GM23248 (cell line): ENCODE measurements at places on chromosomes 12 and 14. TPM values are rescaled to one million over a fixed set of nuclear protein-coding genes. Genes with fewer than 3 reads are reported as not detected.

CCDC177 gene
- not detected in 2 replicates for total RNA-seq

IFNG-AS1 gene
- not detected in 2 replicates for total RNA-seq

FERMT2 gene
- total RNA-seq: 217 and 256 TPM in 2 replicates

KRT78 gene
- not detected in 2 replicates for total RNA-seq

GRCh38 chr14:102646615-102647014, 54.2 kb downstream of the RCOR1 start:
- no peaks in the 10 kb centered on the region for H3K27me3 ChIP-seq
- no peaks in the 10 kb centered on the region for H3K36me3 ChIP-seq
- DNase-seq: no peak
- peaks cover 39% of the 10 kb centered on the region for H3K4me1 ChIP-seq

DNA sequence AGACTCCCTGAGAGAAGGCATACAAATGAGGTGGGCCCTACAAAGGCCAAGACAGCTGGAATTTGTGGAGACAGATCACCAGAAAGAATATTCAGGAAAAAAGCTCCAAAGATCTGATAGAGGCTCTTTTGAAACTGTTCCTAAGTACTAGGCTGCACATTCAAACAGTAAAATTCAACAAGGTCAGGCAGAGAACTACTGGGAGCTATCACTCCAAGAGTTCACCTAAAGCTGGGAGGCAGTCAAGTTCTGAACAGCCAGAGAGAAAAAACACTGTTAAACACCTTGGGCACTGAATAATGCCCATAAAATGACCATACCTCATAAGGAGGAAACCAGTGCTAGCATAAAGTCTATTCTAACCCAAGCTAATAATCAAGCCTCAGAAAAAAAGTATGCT, 28.6 kb downstream of the MED13L start:
- H3K4me3 ChIP-seq: no peak overlapping the region
- DNase-seq: no peak
- peaks cover 13% of the 10 kb centered on the region; the same call in 1 of the 2 replicates for H3K4me1 ChIP-seq
- H3K27me3 ChIP-seq: no peaks in the 10 kb centered on the region

DNA sequence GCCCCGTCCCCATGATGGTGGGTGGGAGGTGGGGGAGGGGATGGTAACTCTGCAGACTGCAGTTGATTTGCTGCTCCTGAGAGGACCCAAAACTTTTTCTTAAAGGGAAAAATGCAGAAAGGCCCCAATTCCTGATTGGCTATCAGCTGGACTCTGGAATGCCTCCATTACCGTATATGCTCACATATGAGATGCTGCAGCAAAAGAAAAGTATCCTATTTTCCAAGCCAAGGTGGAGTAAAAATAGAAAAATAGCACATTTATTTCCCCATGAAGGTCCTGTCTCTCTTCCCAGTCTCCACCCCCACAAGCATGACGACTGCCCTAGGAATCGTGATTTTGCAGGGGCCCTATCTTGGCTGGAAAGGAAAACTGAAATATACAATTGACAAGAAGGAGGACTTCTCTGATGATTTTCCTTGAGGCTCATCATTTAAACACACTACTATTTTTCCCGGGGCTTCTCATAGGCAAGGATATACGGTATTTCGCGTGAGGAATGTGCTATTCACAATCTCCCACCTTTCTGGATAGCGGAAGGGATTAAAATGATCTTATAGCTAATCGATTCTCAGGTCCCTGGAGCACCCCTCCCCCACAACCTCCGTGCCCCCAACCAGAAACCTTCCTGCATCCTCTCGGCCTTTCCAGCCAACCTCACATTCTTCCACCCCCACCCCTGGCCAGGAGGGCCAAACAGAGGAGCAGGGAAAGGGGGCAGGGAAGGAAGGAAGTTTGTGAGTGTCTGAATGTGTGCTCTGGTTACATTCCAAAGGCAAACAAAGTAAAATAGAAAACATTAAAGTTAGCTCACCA, 138.9 kb upstream of the CCND2 start:
- H3K36me3 ChIP-seq: no peaks in the 10 kb centered on the region
- no peak overlapping the region for H3K27ac ChIP-seq
- H3K4me3 ChIP-seq: no peak overlapping the region
- DNase-seq: no peak

DNA sequence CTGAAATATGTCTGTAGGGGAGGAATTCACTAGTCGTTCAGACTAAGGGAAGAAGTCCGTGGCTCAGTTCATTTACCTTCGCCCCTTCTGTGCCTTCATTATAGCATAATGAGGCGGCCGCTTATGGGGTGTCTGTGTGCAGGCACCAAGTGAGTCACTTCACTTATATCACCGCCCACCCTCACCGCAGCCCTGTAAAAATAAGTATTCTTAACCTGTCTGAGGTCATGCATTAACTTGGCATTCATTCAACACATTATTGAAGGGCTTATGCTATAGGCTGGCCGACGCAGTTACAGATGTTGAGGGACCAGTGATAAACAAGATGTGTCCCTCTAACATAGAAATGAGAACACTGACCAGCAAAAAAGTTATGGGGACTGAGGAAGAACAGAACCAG, 47.7 kb upstream of the PTCSC3 start:
- peaks cover 8% of the 10 kb centered on the region; the same call in 1 of the 2 replicates for H3K27me3 ChIP-seq
- H3K27ac ChIP-seq: no peak overlapping the region
- no peaks in the 10 kb centered on the region for H3K4me1 ChIP-seq
- no peak for DNase-seq
- no peak overlapping the region for H3K4me3 ChIP-seq

- H3K4me3 ChIP-seq: no peak overlapping the region
- H3K27ac ChIP-seq: no peak overlapping the region
- DNase-seq: no peak
- H3K4me1 ChIP-seq: peaks cover 17% of the 10 kb centered on the region
These were observed 2.8 kb upstream of the SHMT2 start for GRCh38 chr12:57226588-57227314.

DNA sequence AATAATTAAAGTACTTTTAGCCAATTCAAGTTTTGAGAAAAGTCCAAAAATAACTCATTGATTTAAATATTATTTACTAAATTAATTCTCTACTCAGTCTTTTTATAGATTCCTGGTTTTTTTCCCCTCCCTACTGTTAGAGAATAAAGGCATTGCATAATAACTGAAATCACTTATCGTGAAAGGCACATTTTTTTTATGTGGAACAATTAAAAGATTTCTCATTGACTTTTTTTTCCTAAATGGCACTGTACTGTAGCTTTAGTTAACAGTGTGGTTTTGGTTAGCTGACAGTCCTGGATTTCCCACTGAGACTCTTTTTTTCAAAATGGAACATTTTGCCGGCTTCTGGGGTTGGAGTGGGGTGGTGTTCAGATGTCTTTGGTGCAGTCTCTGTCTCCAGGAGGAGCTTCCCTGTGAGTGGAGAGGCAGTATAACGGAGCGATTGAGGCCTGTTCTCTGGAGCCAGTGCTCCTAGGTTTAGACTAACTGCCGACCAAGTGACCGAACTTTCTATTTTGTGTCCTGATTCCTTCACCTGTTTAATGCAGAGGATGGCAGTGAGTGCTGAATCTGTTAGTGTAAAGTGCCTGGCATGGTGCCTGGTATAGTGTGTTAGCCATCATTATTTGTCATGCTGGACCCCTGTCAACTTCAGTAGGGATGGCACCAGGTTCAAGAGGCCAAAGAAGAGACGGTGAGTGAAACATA, 117.7 kb downstream of the ADCK1 start:
- H3K27me3 ChIP-seq: no peaks in the 10 kb centered on the region

DNA sequence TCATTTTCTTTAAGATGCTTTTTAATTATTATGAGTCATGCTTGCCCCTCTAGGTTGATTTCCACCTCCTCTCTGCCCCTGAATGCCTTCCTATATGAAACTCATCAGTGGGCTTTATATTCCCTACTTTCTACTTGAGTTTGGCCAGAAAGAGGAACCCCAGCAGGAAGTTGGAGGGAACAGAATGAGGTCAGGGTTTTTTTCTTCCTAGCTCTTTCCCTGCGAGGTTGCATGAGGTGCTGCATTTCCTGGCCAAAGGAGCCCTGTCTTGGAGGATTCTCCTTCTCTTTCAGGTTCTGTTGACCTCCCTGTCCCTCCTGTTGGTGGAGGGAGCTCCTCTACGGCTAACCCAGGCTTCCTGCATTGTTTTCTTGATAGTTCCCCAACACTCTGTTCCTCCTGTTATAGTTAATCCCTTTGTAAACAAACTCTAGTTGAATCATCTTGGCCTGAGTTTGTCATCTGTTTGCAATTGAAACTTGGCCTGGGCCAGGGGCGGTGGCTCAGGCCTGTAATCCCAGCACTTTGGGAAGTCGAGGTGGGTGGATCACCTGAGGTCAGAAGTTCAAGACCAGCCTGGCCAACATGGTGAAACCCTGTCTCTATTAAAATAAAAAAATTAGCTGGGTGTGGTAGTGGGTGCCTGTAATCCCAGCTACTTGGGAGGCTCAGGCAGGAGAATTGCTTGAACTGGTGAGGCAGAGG, 15.3 kb upstream of the SPIC start:
- H3K4me3 ChIP-seq: no peak overlapping the region
- H3K36me3 ChIP-seq: no peaks in the 10 kb centered on the region
- no peak overlapping the region for H3K27ac ChIP-seq
- DNase-seq: peak; percentile 62
- no peaks in the 10 kb centered on the region for H3K4me1 ChIP-seq
- no peaks in the 10 kb centered on the region for H3K27me3 ChIP-seq

DNA sequence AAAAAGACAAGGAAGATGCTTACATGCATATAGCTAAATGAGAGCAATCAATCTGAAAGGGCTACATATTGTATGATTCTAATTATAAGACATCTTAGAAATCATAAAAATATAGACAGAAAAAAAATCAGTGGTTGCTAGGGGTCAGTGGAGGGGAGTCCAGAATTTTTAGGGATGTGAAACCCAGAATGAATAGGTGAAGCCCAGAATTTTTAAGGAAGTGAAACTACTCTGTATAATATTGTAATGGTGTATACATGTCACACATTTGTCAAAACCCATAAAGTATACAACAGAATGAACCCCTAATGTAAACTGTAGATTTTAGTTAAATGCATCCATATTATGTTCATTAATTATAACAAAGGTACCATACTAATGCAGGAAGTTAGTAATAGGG, 713.2 kb downstream of the FLRT2 start:
- DNase-seq: no peak
- no peaks in the 10 kb centered on the region for H3K27me3 ChIP-seq
- H3K4me1 ChIP-seq: no peaks in the 10 kb centered on the region
- H3K27ac ChIP-seq: no peak overlapping the region

- H3K36me3 ChIP-seq: no peaks in the 10 kb centered on the region
- H3K4me1 ChIP-seq: no peaks in the 10 kb centered on the region
- no peaks in the 10 kb centered on the region for H3K27me3 ChIP-seq
- H3K4me3 ChIP-seq: no peak overlapping the region
- peak; percentile 27 for DNase-seq
- no peak overlapping the region for H3K27ac ChIP-seq
These were observed 17.0 kb upstream of the NUBPL start for GRCh38 chr14:31543969-31544799.

GRCh38 chr14:47744155-47744554, 68.8 kb upstream of the MDGA2 start:
- H3K36me3 ChIP-seq: no peaks in the 10 kb centered on the region
- DNase-seq: no peak
- H3K27me3 ChIP-seq: no peaks in the 10 kb centered on the region
- H3K4me1 ChIP-seq: no peaks in the 10 kb centered on the region
- H3K4me3 ChIP-seq: no peak overlapping the region
